Activated T-cell treated with anti-CD3 and anti-CD28 coated beads for 1 hour (primary cell): ENCODE measurements at places on chromosomes 1 and 21.

DNA sequence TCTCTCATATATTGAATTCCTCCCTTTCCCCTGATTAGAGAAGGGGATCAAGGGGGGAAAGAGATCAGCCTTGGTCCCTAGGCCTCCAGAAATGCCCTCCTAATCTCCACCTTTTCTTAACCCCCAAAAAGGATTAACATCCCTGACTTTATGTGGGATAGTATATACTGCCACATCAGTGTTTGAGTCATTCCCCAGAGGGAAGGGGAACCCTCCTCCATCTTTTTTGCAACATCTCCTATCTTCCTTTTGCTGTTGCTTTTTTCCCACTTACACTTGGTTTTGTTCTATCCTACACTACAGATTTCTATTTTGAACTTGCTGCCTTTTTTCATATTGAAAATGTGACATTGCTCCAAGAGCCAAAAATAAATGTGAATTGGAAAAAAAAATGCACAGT lies 65.4 kb upstream of the PODN start:
- no peak for DNase-seq

DNA sequence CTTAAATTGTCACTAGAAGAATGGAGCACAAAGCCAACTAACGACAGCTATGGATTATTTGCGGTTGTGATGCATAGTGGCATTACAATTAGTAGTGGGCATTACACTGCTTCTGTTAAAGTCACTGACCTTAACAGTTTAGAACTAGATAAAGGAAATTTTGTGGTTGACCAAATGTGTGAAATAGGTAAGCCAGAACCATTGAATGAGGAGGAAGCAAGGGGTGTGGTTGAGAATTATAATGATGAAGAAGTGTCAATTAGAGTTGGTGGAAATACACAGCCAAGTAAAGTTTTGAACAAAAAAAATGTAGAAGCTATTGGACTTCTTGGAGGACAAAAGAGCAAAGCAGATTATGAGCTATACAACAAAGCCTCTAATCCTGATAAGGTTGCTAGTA lies 13.5 kb downstream of the USP1 start:
- DNase-seq = no peak

GRCh38 chr1:200234938-200235337 lies 174.9 kb downstream of the ZNF281 start:
- no peak for DNase-seq

GRCh38 chr1:88608139-88608943 lies 75.7 kb upstream of the PKN2 start:
- DNase-seq = no peak

- DNase-seq = no peak
These were observed 78.9 kb upstream of the RAB4A start for GRCh38 chr1:229192031-229192430.

DNA sequence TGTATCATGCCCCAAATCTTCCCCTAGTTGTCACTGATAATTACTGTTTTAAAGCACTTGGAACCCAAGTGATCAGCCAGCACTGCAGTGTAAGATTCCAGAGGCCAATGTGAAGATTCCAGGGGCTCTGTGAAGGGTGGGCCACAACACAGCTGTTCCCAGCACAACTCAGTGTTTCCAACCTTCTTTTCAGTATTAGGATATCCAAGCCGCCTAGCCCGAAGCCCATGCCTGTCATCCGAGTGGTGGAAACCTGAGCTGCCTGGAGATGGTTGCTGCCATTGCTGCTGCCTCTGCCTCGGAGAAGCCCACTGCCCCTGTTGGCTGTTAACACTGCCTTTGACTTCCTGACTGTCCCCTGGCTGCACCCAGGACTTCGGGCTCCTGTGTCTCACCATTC lies 30.4 kb upstream of the SNX27 start:
- no peak for DNase-seq

- peak; percentile 9 for DNase-seq
These were observed 595 bp downstream of the EXOC8 start for GRCh38 chr1:231337043-231337471.

GRCh38 chr1:205880923-205881322 lies 31.0 kb upstream of the PM20D1 start:
- no peak for DNase-seq

- no peak for DNase-seq
These were observed 1.0 kb upstream of the HAO2 start for GRCh38 chr1:119367432-119368124.

DNA sequence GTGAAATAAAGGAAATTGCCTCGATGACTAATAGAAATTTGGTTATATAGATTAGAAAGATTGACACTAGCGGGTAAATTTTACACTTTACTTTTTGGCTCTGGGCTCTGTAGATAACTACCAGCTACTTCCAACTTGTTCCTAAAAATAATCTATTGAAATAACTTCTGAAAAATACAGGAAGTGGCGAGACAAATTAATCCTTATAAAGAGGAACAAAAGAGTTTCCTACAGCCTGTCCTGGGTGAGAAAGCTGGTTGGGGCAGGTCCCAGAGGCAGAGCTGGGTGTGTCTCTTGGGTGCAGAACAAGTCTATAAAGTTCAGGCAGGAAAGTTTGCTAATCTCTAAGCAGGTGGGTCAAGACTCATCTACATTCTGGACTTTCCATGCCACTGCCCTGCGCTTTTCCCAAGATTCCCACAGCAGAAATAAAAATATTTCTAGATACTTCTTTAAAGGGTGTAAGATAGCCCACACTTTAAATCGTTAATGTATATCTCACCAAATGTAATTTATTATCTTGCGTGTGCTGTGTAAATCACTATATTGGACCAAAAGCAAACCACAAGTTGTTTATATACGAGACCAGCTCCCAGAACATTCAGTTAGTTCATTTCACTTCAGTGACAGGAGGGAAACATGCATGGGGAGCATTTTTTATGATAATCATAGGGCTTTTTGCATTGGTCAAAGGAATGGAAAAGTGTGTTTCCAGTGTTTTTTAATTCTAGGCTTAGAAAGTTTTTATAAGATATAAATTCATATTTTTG lies 70.1 kb upstream of the NRIP1 start:
- no peak for DNase-seq

DNA sequence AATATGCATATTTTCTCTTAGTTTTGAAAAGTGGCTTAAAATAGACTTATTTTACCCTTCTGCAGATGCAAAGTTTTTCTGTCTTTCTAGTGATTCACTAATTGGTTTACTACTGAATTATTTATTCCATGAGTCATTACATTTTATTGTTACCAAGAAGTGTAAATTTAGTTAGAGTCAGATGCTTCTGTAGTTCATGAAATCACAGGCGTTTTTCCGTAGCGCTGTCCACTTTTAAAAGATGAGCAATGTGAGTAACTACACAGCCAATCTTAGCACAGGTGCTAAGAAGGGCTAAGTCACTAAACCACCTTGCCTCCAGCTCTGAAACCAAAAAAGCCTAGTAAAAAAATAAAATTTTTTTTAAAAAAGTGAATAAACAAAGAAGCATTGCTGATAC lies 24.7 kb downstream of the RGS13 start:
- no peak for DNase-seq

DNA sequence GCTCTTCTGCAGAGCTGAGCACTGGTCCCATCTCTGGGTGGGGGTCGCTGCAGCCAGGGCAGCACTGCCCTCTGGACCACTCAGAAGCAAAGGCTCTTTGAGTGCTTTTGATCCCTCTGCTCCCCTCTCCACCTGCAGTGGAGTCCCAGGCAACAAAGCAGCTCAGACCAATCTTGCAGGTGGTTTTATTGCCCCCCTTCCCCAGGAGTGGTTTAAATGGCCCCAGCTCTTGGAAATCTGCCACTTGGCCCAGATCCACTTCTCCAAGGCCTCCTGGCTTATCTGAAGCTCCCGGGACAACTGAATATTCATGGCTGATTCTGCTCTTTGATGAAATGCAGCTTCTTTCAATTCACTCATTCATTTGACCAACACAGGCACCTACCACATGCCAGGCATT lies 2.7 kb downstream of the STUM start:
- DNase-seq = no peak

DNA sequence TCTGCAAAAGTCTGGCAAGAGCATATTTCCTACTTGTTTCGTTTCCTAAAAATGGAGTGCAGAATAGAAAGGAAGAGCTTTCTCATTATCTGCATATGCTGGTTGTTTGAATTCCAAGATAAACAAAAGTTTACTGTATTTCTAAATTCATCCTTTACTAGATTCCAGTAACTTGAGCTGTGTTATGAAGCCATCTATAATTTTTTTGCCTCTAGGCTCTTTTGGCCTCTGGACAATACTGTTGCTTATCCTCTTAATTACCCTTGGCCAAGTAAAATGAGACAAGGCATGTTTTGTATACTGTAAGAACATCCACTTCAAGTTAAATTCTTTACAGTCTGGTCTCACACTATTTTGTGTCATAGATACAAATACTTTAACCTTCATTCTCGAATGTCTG lies 45.6 kb upstream of the HFM1 start:
- no peak for DNase-seq

DNA sequence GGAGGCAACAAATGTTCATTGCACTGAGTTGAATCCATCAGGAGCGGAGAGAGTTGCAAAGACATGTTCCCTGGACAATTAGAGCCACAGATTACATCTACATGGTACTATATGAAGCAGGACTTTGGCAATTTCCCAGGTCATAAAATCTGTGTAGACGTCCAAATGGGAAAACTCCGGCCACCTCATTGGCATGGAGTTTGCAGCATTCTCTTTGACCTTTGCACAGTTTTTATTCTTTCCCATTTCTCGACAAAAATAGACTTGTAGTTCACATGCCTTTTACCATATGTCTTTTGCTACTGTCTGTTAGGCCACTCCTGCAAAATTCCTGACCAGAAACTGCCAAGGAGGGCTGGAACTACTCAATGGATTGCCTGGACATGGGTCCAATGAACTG lies 48.2 kb downstream of the UBE2T start:
- DNase-seq = no peak

DNA sequence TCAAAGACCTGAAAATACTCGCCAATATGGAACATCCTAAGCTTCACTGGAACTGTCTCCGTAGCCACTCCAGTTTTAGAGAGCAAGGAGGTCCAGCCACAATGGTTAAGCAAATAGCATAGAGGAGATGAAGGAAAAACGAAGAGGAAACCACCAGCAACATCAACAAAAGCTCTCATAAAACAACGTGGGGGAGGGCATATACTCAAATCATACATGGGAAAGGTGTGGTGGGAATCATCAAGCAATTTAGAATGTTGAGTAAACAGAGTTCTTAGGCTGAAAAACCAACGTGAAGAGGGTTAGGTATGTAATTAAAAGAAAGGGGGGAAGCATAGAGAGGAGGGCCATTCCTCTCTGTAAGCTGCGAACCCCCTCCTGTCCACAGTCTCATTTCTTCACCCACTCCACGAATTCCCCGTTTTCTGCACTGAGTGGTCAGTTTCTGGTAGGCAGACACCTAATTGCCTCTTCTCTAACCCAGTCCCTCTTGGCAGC lies 1.0 kb downstream of the TMEM59 start:
- DNase-seq = no peak
